ENCODE measurements at places on chromosomes 16 and 17. TPM values are rescaled to one million over a fixed set of nuclear protein-coding genes. Genes with fewer than 3 reads are reported as not detected.

DNA sequence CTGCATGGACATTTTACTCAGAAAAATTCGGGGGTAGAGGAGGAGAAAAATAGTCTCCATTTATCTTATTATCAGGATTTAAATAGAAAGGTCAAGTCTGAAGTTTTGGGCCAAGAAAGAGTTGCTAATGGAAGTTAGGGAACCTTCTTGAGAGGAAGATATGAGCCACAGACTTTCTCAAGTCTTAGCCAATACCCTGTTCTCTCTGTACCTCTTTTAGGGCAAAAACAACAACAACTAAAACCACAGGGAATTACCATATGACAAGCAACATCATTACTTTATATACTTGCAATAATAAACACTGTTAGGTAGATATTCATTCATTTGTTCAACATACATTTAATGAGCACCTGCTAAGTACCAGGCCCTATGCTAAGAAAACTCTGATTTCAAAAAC lies 282.2 kb upstream of the CDH5 start:
- no peak for DNase-seq
- H3K4me3 ChIP-seq, result no peak overlapping the region
- no peaks in the 10 kb centered on the region for H3K27me3 ChIP-seq
- H3K4me1 ChIP-seq, result no peaks in the 10 kb centered on the region

DNA sequence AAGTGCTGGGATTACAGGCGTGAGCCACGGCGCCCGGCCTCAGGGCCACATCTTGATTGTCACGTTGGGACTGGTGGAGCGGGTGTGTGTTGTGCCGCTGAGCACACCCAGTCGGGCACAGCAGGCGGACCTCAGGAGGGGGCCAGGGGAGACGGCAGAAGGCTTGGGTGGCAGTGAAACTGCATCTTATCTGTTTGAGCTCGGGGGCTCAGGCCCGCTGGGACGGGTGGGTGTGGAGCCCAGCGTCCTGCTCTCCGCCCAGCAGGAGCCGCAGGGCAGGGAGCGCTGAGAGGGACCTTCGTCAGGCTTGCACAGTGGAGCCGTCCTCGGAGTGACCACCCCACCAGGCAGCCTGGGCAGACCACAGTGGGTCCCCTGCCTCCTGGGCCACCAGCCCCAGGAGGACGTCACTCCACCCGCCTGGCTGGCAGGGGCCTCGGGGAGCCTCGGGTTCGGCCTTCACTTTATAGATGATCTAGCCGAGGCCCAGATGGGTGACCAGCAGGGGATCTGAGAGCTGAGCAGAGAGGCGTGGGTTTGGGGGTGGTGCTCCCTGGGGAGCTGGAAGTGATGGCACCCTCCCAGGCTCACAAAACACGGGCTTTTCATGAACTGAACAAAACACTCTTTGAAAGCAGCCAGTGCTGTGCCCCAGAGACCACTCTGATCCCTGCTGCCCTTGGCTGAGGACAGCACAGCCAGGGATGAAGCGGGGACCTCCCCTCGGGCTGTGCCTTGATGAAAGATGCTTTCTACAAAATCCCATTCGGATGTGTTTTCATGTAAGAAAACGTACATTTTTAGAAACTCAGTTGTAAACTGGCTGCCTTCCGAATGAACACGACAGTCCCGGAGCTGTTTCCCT lies 181.1 kb downstream of the SEC14L1 start:
- DNase-seq, result no peak
- H3K27ac ChIP-seq, result no peak overlapping the region
- H3K27me3 ChIP-seq, result no peaks in the 10 kb centered on the region
- no peaks in the 10 kb centered on the region for H3K36me3 ChIP-seq
- H3K4me3 ChIP-seq, result no peak overlapping the region

GRCh38 chr16:4486126-4486893 lies 10.1 kb downstream of the HMOX2 start:
- peaks cover 30% of the 10 kb centered on the region for H3K36me3 ChIP-seq
- no peaks in the 10 kb centered on the region for H3K27me3 ChIP-seq
- H3K4me3 ChIP-seq, result no peak overlapping the region
- peaks cover 63% of the 10 kb centered on the region for H3K4me1 ChIP-seq
- H3K27ac ChIP-seq, result peak overlapping the region; percentile 82
- no peak for DNase-seq

DNA sequence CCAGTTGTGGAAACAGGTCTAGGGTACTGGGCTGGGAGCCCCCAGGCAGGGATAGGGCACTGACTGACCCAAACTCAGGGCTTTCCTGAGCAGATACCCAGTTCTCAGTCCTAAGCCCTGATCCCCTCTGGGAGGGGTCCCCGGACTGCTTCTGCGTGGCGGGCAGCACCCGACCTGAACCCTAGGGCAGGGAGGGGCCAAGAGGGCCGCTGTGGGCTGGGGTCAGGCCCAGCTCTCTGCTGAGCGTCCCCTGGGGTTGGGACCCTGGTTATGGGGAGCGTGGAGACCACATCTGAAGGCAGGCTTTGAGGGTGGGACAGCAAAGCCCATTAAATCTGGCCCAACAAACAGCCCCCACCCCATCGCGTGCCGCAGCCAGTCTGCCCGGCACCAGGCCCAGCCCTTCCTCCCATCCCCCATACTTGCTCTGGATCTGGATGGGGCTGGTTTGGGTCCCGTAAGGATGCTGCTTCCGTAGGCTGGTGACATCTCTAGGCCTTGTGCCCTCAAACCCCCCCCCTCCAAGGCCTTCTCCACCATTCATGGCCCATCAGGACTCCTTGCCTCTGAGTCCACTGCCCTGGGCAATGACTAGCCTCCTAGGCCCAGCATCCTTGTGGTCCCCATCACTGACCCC lies 691 bp upstream of the FAM83G start:
- peaks cover 26% of the 10 kb centered on the region for H3K4me1 ChIP-seq
- H3K4me3 ChIP-seq, result peak overlapping the region; percentile 88
- H3K27ac ChIP-seq, result peak overlapping the region; percentile 81
- peaks cover 20% of the 10 kb centered on the region for H3K36me3 ChIP-seq
- DNase-seq, result no peak

DNA sequence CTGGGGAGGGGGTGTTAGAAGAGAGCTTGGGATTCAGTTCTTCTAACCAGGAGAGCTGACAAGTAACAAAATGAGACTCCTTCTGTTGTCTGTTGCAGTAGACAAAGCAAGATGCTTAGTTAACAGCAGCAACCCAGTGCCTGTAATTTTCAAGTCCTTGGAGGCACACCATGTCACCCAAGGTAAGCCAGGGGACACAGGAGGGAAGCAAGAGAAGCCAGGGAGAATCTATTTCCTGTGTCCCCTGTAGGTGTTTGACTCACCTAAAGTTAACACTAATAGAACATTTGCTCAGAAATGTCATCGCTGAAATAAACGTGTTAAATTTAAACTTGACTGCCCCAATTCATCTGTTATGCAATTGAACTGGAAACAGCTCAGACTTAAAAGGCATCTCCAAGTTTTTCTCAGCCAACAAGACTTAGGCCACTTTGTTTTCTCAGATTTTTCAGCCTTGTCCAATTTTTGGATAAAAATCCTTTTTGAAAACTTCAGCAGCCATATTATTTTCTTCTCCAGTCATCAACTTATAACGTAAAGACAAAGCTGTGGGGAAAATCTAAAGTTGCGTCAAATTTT lies 257.6 kb downstream of the CDH13 start:
- peaks cover 2% of the 10 kb centered on the region for H3K27me3 ChIP-seq
- no peak overlapping the region for H3K4me3 ChIP-seq
- H3K4me1 ChIP-seq, result no peaks in the 10 kb centered on the region
- DNase-seq, result no peak
- H3K36me3 ChIP-seq, result no peaks in the 10 kb centered on the region

DNA sequence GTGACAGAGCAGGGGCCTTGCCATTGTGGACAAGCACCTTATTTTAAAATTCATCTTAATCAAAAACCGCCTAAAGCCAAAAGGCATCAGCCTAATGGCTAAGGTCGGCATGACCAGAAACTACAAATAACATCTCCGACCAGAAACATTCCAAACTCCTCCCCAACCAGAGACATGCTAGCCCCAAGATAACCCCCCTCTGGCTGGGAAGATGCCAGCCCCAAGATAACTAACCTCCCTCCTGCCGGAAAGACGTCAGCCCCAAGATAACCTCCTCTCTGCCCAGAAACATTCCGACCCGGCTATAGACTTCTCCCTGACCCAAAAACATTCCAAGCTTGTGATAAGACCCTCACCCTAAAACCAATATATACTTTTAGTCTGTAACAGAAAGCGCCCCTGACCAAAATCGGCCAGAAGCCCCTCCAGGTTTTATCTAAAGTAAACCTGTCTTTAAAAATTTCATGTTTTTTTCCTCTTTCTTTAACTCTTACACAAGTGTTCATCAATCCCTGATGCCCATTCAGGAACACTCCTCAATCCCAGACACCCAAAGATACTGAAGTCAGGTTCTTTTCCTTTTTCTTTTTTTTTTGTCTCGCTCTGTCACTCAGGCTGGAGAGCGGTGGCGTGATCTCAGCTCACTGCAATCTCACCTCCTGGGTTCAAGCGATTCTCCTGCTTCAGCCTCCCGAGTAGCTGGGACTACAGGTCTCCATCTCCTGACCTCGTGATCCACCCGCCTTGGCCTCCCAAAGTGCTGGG lies 32.7 kb downstream of the TLE7 start:
- peaks cover 26% of the 10 kb centered on the region for H3K27me3 ChIP-seq
- no peaks in the 10 kb centered on the region for H3K36me3 ChIP-seq
- no peak overlapping the region for H3K4me3 ChIP-seq

- no peaks in the 10 kb centered on the region for H3K27me3 ChIP-seq
- no peaks in the 10 kb centered on the region for H3K36me3 ChIP-seq
- H3K4me1 ChIP-seq, result no peaks in the 10 kb centered on the region
- no peak overlapping the region for H3K27ac ChIP-seq
- no peak for DNase-seq
These were observed 110.0 kb downstream of the GAS7 start for GRCh38 chr17:10088444-10088843.

DNA sequence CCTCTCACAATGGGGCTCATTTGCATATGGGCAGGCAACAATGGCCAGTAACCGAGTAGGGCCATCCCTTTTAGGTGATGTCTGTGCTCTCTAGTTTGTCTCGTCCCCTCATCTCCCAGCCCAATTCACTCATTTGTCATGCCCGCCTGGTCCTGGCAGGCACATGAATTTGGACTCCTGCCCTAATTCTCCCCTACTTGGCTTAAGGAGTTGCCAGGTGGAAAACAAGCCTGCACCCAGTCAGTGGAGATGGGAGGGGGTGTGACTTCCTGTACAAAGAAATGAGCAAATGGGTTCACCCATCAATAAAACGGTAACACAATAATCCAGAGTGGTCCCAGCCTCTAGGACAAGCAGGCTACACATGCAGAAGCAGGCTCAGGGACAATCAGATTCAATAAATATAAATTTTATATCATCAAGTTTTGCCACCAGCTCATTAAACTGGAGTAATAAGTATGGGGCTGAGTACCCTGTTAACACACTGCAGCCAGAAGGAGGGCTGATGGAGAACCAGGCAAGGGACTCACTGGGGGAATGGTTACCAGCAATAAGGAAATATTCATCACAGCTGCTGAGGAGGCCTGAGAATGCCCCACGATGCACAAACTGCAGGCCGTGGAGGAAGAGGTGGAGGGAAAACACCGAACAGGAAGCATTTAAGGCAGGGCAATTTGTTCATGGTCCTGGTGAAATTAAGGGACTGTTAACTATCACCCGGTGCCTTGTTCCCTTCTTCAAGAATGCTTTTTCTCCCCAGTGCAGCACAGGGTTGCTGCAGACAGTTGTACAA lies 84.4 kb upstream of the GPRC5B start:
- no peak overlapping the region for H3K27ac ChIP-seq
- DNase-seq, result no peak
- H3K4me3 ChIP-seq, result no peak overlapping the region
- H3K4me1 ChIP-seq, result no peaks in the 10 kb centered on the region

GRCh38 chr17:44273607-44274006 lies 5.7 kb upstream of the SLC4A1 start:
- H3K4me1 ChIP-seq, result no peaks in the 10 kb centered on the region
- no peak overlapping the region for H3K27ac ChIP-seq
- no peak overlapping the region for H3K4me3 ChIP-seq
- DNase-seq, result no peak
- H3K27me3 ChIP-seq, result peaks cover 8% of the 10 kb centered on the region

DNA sequence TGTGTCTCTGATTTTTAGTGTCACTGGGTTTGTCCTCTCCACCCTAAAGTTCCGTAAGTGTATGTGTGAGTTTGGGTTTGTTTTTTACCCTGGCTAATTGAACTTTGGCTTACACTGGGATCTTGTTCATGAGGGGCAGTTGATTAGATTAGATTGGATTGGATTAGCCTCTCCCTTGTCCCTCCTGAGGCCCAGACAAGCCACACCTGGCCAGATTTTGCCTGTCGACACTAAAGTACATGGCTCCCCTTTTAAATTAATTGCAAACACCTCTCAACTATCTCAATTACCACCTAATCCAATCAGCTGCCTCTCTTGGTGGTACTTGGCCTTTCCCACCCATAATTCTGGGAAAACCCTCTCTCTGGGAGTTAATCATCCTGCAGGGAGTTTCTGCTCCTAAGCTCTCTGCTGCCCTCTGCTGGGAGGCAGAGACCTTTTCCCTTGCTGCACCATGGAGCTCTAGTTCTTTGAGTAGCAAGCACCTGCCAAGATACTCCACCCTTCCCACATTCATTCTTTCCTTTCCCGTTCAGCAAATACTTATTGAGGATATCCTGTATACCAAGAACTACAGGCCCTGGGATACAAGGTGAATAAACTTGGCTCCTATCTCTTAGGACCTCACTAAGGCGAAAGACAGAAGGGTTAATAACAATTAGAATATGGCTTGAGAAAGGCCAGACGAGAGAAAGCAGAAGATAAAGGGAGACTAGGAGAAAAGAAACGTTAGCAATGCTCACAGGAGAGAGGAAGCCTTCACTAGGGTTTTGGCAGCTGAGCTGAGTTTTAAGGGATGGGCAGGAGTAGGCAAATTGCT lies 60.0 kb upstream of the MPHOSPH6 start:
- no peaks in the 10 kb centered on the region for H3K36me3 ChIP-seq
- peaks cover 16% of the 10 kb centered on the region for H3K27me3 ChIP-seq

DNA sequence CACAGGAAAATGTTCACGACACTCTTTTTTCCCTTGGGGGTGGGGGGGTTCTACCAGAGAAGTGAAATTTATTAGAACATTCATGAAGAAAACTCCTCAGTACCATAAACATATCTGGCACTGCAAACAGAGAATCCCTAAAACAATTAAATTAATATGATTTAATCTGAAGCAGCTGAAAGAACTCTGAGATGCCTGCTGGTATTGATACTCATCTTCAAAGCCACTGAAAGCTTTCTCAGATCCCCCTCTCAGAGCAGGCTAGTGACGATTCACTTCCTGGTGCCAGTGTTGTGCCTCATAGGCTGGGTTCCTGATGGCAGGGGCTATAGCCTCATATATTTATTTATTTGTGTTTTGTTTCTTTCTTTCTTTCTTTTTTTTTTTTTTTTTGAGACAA lies 52.7 kb downstream of the MYH10 start:
- no peaks in the 10 kb centered on the region for H3K27me3 ChIP-seq
- no peak overlapping the region for H3K27ac ChIP-seq
- DNase-seq, result no peak
- peaks cover 7% of the 10 kb centered on the region for H3K4me1 ChIP-seq

DNA sequence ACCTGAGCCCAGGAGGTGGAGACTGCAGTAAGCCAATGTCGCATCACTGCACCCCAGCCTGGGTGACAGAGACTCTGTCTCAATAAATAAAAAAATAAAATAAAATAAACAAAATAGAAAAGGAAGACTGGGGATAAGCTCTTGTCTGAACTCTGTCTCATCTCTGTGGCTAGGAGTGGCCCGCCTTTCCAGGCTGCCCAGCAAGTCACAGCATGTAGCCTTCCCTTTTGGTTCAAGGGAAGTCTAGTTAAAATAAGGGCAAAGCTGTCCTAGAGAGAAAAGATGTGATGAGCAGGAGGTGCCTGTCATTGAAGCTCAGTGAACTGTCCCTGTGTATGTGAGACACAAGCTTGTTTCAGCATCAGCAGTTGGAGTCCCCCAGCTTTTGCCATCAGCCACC lies 2.7 kb upstream of the GFAP start:
- no peak for DNase-seq
- H3K36me3 ChIP-seq, result no peaks in the 10 kb centered on the region
- H3K27ac ChIP-seq, result no peak overlapping the region
- H3K4me3 ChIP-seq, result no peak overlapping the region

SLC4A1 gene
- total RNA-seq, result not detected
